ENCODE measurements at places on chromosomes 12 and 14. TPM values are rescaled to one million over a fixed set of nuclear protein-coding genes. Genes with fewer than 3 reads are reported as not detected.

FAM181A gene
- not detected for total RNA-seq

TARBP2 gene
- total RNA-seq, result 37.0 TPM

DNA sequence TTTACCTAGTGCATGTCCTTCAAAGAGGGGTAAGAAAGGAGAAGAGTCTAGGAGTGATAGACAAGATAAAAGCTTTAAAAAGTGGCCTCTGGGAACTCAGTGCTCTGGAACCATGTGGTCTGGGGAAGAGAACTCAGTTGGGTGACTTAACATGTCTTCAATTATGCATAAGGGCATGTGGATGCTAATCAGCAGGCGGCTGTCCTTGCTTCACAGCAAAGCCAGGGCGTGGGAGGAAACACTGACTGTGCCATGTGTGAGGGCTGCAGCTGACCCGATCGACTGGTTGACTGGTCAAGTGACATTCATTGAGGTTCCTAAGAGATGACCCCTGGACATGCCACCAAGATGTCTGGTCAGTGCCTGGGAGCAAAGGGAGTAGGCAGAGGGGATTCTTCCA is 1053.8 kb downstream of the BCL11B start:
- DNase-seq, result no peak

DNA sequence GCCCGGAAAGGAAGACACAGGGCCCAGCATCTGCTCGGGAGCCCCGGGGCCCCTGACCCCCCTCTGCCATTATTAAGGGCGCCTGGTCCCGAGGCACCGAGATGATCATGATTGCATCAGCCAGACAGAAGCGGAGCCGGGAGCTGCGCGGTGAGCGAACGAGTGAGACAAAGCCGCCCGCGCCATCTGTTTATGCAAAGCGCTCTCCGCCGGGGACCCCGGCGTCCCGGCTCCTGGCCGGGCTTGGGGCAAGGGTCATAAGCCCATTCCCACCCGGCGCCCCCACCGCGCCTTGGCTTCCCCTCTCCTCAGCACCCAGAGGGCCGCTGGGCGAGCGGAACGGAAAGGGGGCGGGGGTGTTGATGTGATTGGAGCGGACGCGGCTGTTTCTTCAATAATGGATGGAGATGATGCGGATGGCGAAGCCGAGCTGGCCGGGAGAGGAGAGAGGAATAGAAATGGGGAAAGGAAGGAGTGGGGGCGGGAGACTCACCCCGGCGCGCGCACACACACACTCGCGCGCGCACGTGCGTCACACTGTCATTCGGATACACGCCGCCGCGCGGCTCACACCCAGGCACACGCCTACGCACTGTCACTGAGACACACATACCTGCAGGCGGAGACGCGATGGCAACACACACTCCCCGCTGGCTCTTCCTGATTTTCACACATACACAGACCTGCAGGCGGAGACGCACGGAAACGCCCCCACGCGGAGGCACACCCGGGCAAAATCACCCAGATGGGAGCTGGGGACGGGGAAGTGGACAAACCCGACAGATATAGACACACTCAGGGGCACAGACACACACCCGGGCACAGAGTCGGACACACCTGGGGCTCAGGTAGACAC is 10.7 kb downstream of the STAC3 start:
- peak; percentile 48 for DNase-seq

GRCh38 chr14:103319422-103319821 is 14.6 kb upstream of the EIF5 start:
- DNase-seq, result no peak

DNA sequence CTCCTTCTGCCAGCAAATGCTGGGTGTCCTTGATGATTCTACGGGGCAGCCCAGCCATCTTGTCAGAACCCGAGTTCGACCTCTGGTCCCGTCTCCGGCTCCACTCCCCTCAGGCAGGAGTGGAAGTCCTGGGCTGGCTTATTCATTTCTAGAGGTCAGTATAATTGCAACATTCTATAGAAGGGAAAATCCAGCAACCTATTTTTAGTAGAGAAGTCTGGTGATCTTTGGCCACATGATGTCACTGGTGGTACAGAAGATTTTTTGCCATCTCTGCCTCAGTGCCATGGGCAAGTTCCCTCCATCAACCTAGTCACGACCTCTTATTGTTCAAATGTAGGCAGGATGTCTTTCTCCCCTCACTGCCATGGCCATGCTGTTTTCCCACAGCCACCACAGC is 22.4 kb downstream of the OR10G2 start:
- DNase-seq, result no peak
